ENCODE measurements at places on chromosomes 3 and 15. TPM values are rescaled to one million over a fixed set of nuclear protein-coding genes. Genes with fewer than 3 reads are reported as not detected.

The EXD1 gene
- total RNA-seq, result not detected

The C3orf62 gene
- total RNA-seq, result 0.76 TPM

The GPR171 gene
- not detected for total RNA-seq

The VWA5B2 gene
- 0.13 TPM for total RNA-seq

The FAM174B gene
- 2.8 TPM for total RNA-seq

The SLC41A3 gene
- total RNA-seq, result 37.0 TPM

The TUSC7 gene
- total RNA-seq, result not detected

The THAP10 gene
- 3.7 TPM for total RNA-seq

The SEMA4B gene
- 47.7 TPM for total RNA-seq
